HT-29 (cell line): ENCODE measurements at places on chromosomes 16 and 17.

DNA sequence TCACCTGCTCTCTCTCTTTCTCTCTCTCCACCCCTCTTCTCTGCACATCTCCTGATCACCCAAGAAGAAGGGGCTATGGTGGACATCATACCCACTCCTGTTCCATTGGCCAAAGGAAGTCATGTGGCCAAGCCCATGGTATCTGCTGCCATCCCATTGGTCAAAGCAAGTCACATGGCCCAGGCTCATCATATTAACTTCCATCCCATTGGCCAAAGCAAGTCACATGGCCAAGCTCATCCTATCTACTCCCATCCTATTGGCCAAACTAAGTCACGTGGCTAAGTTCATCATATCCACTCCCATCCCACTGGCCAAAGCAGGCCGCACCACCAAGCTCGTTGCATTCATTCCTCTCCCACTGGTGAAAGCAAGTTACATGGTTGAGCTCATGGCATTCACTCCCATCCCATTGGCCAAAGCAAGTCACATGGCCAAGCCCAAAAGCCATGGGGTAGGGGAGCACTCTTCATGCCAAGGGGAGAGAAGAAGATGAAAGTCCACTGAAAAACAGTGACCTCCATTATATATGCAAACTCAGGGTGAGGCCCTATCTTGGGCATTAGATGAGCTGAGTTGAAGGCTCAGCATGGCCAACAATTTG, 29.2 kb downstream of the SNX20 start:
- no peak for DNase-seq

GRCh38 chr17:64783556-64784352, 121.6 kb upstream of the SMURF2 start:
- no peak for DNase-seq

GRCh38 chr16:69482410-69482991, 58.1 kb downstream of the CYB5B start:
- DNase-seq = peak; percentile 48

DNA sequence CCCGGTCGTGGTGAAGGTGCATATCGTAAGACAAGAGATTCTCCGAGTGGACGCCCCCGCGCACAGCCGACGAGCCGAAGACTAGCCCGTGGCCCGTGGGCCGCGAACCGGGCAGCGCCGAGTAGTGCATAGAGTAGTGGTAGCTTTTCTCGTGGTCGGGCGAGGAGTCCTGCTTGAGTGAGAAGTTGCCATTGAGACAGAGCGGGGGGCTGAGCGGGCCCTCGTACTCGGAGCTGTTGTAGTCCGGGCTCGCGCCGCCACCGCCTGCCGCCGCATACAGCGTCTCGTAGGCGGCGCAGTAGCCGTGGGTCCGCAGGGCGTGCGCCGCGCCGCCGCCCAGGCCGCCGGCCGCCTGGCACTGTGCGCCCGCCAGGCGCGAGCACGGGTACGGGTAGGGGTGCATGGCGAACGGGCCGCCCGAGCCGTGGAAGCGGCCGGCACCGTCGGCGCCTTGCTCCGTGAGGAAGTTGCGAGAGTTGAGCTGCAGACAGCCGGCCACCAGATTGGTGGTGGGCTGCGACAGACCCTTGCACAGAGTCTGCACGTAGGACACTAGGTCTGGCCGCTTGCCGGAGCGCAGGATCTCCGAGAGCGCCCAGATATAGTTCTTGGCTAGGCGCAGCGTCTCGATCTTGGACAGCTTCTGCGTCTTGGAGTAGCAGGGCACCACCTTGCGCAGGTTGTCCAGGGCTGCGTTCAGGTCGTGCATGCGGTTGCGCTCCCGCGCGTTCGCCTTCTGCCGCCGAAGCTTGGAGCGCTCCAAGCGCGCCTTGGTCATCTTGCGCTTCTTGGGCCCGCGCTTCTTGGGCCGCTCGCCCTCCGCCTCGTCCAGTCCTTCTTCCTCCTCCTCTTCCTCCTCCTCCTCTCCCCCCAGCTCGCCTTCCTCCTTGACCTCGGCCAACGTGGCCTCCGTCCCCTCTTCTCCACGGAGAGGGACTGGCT, 2.0 kb downstream of the NEUROD2 start:
- no peak for DNase-seq

GRCh38 chr17:62819511-62820221, 11.6 kb upstream of the MARCHF10 start:
- peak; percentile 58 for DNase-seq

- no peak for DNase-seq
Observed at GRCh38 chr17:78225088-78225865, 6.2 kb upstream of the TMEM235 start.

- no peak for DNase-seq
Observed at GRCh38 chr16:56896244-56896643, 31.2 kb downstream of the SLC12A3 start.

DNA sequence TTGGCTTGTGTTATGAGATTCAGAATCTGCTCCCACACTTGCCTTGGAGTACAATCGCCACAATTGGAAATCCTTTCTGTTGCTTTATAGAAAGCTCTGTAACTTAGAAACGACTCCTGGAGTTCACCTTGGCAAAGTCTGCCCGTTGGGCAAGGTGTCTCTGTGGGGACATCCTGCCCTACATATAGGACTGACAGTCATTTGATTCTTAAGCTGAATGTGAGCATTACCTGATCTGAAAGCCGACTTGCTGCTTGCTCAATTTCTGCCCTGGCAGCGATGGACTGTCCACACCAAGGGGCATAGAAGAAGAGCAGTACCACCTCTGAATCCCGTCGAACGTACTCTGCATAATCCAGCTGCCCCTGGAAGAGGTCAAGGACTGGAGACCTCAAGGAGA, 6.9 kb downstream of the TXNDC11 start:
- DNase-seq = no peak

- DNase-seq = no peak
Observed at GRCh38 chr16:65763640-65764305, 602.7 kb upstream of the CDH5 start.

DNA sequence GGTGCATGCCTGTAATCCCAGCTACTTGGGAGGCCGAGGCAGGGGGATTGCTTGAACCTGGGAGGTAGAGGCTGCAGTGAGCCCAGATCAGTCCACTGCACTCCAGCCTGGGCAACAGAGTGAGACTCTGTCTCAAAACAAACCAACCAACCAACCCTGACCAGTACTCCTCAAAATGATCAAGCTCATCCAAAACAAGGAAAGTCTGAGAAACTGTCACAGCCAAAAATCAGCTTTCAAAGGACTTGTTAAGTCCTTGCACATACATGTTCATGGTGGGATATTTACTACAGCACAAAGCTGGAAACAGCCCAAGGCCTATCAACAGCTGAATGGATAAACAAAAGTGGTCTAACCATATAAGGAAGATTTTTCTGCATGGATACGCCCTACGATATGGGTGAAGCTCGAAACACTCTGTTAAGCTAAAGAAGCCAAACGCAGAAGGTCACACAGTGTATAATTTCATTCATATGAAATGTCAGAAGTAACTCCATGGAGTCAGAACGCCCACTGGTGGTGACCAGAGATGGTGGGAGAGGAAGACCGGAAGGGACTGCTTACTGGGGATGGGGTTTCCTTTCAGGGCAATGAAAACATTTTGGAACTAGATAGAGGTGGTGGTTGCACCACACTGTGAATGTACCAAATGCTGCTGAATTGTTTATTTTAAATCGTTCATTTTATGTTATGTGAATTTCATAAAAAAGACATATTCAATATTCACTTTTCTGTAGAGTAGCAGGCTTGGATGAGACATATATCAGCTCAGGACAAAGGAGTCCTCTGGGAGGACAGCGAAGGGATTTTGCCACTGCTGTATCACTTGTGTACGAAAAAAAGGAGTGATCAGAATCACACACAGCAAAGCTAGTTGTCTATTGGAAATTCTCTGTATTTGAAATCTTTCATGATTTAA, 17.7 kb downstream of the CCL17 start:
- peak; percentile 79 for DNase-seq

- DNase-seq = no peak
Observed at GRCh38 chr16:25922438-25922837, 230.7 kb downstream of the HS3ST4 start.

GRCh38 chr16:57639172-57639887, 10.9 kb downstream of the ADGRG1 start:
- DNase-seq = no peak

- DNase-seq = no peak
Observed at GRCh38 chr17:80816241-80817103, 175.2 kb upstream of the CHMP6 start.

DNA sequence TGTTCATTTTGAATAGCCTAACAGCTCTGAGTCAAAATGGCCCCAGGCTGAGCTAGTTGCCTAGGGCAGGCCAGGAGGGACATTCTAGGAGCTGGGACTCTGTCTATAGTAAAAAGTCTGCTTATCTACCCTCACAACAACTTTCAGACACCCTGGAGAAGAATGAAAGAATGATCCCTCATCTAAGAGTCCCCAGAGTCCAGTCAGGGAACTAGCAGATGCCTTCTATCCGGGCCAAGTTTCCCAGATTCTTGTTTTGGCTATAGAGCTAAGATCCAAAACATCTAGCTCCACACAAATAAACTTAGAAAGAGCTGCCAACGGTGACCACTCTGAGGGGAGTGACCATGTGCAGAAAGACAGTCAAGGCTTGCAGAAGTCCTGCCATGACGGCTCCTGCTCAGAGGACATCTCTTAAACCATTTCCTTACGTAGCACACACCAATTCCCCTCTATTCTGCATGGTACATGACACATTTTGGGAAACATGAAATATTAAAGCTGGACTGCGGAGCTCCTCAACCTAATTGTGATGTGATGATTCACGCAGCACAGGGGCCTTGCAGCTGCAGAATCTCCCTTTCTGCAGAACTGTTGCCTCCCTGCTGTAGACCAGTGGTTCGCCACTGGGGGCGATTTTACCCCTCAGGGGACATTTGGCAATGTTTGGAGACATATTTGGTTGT, 24.2 kb downstream of the FAM20A start:
- no peak for DNase-seq

DNA sequence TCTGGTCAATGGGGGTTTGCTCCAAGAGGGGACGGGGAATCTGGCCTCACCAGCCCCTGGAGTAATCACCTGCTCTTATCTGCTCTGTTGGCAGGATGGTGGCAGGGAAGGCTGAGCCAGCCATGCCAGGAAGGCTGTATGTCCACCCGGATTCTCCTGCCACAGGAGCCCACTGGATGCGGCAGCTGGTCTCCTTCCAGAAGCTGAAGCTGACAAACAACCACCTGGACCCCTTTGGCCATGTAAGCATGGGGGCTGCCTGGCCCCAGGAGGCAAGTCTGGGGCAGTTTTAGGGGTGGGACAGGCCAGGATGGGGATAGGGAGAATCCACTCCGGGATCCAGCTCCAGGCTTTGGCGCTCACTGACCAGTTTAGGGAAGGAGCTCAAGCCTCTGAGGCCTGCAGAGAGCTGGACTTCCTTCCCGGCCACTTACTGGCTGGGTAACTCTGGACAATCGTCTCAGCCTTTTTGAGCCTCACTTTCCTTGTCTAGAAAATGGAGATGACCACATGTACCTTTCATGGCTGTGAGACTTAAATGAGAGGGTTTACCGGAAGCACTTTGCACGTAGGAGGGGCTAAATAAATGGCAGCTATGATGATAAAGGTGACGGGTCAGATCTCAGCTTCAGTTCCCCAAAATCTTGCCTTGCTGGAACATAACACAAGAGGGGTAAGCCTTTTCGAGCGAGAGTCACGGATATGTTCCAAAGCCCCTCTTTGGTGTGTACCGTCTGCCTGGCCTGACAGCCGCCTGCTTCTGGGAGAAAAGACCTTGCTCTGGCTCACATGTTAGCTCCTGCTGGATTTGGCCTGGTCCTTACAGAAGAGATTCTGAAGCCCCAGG, 15.4 kb downstream of the TBX4 start:
- DNase-seq = peak; percentile 63

DNA sequence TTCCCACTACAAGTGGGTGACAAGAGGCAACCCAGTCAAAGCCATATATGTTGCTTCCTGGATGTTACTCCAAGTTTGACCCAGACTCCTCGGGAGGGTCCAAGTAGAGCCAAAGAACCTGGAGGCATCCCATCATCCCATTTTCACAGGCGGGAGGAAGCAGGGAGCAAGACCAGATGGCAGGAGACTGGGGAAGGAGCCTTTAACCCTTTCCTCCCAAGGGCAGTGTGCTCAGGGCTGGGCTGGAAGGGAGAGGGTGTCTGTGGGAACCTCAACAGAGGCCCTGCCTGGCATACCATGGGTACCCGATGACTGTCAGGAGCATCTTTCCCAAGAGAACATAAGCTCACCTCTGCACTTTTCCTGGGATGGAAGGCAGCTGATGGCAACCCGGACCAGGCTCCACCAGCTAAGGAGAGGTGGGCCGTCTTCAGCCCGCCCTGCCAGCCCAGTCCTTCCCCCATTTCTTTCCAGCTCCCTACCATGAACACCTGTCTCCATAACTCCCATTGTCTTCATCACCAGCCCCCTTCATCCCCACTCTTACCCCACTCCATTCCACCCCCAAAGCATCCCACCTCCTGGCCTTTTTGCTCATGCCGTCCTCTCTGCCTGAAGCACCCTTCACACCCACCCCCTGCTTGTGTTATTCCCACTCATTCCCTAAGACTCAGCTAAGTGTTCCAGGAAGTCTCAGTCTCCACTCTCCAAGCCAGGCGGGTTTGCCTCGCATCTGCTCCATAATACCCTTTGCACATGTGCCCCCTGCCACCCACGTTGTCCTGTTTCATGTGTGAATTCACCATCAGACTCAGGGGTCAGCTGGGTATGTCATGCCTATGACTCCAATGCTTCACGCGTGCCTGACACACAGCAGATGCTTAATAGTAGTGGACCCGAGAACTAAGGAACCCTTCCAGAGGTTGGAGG, 5.9 kb upstream of the SLC16A5 start:
- DNase-seq = no peak
